ENCODE measurements at places on chromosomes 6 and 20. TPM values are rescaled to one million over a fixed set of nuclear protein-coding genes. Genes with fewer than 3 reads are reported as not detected.

DNA sequence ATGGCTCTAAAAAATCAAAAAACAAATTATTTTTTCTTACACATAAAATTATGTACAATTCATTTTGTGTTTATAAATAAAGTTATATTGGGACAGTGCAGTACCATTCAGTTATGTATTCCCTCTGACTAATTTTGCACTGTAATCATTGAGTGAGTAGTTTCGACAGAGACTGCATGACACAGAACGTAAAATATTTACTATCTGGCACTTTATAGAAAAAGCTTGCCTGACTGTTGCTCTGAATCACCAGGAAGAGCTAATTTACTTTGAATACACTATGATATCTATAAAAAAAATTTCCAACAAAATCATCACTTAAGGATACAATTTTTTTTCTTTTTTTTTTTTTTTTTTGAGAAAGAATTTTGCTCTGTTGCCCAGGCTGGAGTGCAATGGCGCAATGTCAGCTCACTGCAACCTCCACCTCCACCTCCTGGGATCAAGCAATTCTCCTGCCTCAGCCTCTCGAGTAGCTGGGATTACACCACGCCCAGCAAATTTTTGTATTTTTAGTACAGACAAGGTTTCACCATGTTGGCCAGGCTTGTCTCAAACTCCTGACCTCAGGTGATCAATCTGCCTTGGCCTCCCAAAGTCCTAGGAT lies 11.0 kb upstream of the KHDC1L start:
- H3K27me3 ChIP-seq: no peaks in the 10 kb centered on the region
- H3K4me1 ChIP-seq: no peaks in the 10 kb centered on the region
- H3K36me3 ChIP-seq: no peaks in the 10 kb centered on the region
- no peak overlapping the region for H3K4me3 ChIP-seq
- no peak for DNase-seq
- H3K27ac ChIP-seq: no peak overlapping the region

DNA sequence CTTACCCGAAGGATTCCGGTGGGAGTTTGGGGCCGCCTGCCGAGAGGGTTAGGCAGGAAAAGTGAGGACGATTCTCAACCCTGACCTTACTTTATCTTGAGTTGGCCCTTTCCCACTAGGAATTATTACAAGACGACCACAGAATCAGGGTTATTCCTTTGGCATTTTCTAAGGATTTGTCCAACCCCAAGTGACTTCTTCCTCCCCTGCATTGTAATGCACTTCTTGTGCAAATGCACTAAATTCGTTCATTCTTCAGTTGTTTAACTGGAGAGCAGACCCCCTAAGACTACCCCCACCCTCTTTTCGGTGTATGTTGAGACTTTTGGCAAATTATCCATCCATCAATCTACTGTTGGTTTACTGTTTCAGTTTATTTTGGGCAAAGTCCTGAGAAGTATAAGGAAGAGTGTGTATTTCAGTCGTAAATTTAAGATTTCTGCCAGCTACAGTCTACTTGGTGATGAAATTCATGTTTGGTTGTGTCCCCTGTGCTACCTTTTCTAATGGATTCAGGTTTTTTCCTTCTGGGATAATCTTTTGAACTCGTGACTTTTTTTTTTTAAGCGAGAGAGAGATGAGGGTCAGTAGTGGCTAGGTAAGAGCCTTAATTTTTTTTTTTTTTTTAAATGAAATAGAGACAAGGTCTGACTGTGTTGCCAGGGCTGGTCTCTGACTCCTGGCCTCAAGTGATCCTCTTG lies 611 bp upstream of the TMEM217 start:
- peak overlapping the region; percentile 90 for H3K4me3 ChIP-seq
- DNase-seq: no peak
- H3K27ac ChIP-seq: peak overlapping the region; percentile 76
- H3K36me3 ChIP-seq: no peaks in the 10 kb centered on the region
- no peaks in the 10 kb centered on the region for H3K27me3 ChIP-seq

DNA sequence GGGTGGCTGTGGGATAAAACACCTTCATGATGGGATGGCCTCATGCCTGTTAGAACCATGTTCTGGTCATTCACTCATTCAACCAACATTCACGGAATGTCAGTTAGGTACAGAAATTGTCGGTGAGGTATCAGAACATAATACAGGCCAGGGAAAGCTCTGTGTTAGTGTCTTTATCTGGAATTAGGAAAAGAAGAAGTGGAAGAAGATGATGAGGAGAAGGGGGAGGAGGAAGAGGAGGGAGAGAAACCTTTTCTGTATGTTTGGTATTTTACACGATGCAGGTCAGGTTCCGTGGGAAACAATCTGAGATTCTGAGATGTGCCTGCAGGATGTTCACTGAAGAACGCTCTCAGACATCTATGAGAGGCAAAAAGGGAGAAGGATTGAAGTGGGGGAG lies 5.6 kb downstream of the ADTRP start:
- H3K27ac ChIP-seq: no peak overlapping the region
- H3K4me3 ChIP-seq: no peak overlapping the region
- no peaks in the 10 kb centered on the region for H3K27me3 ChIP-seq
- no peak for DNase-seq
- peaks cover 4% of the 10 kb centered on the region for H3K4me1 ChIP-seq
- no peaks in the 10 kb centered on the region for H3K36me3 ChIP-seq

RNF182 gene
- total RNA-seq: not detected

All from colonic mucosa (tissue), 4 donors.